Skeletal muscle cell (primary cell): ENCODE measurements at places on chromosomes 4 and X.

- no peak for DNase-seq
Measured at GRCh38 chr4:66294638-66295037, 624.3 kb upstream of the EPHA5 start.

- peak; percentile 6 for DNase-seq
Measured at GRCh38 chr4:81786063-81786763, 314.5 kb upstream of the RASGEF1B start.

- no peak for DNase-seq
Measured at GRCh38 chr4:74415602-74416300, 29.2 kb upstream of the AREG start.

GRCh38 chr4:113566015-113566795 lies 195.3 kb downstream of the CAMK2D start:
- no peak for DNase-seq
